Activated CD8-positive, alpha-beta memory T cell treated with anti-CD3 and anti-CD28 coated beads for 1 hour (primary cell): ENCODE measurements at places on chromosomes 3 and 15.
A peak's percentile ranks its signal among the peaks of the same experiment; 100 is the strongest.

GRCh38 chr3:50642382-50642781 lies 25.4 kb downstream of the MAPKAPK3 start:
- DNase-seq = no peak

- no peak for DNase-seq
Observed at GRCh38 chr3:28268989-28269388, 27.6 kb downstream of the CMC1 start.

DNA sequence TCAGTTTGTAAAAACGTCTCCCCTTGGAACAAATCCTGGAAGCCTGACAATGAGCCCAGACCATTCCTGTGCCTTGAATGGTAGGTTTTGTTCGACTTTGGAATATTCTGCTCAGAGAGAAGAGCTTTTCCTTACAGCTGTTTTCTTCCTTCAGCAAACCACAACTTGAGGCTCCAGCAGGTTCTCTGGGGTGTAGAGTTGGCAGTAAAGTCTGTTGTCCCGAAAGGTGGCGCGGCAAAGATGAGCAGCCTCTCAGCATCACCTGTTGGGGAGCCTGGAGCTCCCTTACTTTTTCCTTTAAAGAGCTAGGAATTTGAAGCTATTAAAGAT lies 65.4 kb downstream of the BOC start:
- no peak for DNase-seq

- DNase-seq = no peak
Observed at GRCh38 chr3:175620532-175620931, 761.4 kb downstream of the NAALADL2 start.

DNA sequence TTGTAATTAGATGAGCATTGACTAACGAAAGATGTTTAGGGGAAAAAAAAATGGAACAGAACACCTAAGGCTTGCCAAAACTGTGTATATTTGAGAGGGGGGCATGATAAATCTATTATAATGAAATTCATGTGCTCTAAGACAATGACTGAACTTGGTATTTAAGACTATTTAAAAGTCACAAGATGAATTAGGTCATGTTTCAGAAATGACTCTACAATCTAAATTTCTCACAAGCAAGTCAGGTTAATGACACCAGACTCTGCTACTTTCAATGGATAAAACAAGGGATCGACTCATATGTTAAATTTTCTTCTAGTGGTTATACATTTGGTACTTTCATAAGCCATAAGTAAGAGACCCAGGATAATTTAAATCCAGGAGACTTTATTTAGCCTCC lies 78.4 kb downstream of the DUT start:
- DNase-seq = no peak

GRCh38 chr3:100120012-100120411 lies 5.7 kb upstream of the FILIP1L start:
- DNase-seq = no peak

DNA sequence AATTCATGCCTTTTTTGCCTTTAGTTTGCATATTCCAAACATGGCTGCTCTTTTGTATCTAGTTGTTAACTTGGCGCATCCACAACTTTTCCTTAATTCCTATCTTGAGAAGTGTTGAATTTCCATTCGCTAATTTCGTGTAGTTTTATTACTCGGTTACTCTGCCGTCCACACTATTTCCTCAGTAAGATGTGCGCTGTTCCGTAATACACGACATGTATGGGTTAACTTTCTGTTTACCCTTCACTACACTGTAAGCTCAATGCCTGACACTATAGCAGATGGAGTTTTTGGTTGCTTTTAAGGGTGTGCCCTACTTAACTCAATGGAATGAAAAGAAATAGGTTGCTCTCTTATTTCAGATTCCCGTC lies 724 bp downstream of the RPSA start:
- DNase-seq = no peak

GRCh38 chr15:101371519-101371918 lies 76.5 kb upstream of the SNRPA1 start:
- DNase-seq = no peak

- no peak for DNase-seq
Observed at GRCh38 chr3:43649365-43649968, 27.7 kb upstream of the ANO10 start.

GRCh38 chr3:74709951-74710350 lies 95.5 kb upstream of the CNTN3 start:
- DNase-seq = no peak

- no peak for DNase-seq
Observed at GRCh38 chr3:13142552-13143380, 69.5 kb upstream of the IQSEC1 start.

GRCh38 chr3:152830245-152830644 lies 4.7 kb upstream of the P2RY1 start:
- DNase-seq = no peak

DNA sequence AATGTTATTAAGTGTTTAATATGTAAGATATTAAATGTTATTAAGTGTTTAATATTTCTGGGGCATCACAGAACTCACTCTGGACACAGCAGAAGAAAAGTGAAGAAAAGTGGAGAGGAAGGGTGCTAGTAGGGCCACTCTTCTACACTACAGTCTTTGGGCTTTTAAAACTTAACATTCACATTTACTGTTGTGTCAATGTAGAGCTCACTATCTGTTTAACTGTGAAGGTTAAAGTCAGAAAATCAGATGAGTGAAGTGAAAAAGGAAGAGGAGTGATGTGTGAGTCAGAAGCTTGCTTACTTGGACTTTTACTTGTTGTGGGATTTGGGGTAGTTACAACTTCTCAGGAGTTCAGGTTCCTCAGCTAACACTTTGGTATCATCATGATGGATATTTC lies 145.3 kb upstream of the DNAJC19 start:
- DNase-seq = no peak

DNA sequence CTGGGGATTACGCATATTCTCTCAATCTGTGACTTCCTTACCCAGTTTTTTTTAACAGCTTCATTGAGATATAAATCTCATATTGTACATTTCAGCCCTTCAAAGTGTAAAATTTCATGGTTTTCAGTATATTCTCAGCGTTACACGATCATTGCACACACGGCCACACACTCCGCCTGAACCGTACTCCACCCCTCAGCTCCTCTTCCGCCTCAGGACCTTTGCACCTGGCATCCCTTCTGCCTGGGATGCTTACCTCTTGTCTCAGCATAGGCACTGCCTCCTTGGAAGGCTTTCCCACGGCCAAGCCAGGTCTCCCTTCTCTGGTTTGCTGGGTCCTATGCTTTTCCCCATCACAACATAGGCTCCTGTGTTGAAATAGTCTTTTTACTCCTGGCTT lies 57.4 kb upstream of the NR2C2 start:
- no peak for DNase-seq

- DNase-seq = no peak
Observed at GRCh38 chr15:37246065-37246464, 145.7 kb upstream of the MEIS2 start.

- no peak for DNase-seq
Observed at GRCh38 chr15:63985221-63986184, 60.8 kb downstream of the DAPK2 start.

GRCh38 chr3:122681974-122682409 lies 1.4 kb downstream of the PARP14 start:
- DNase-seq = no peak

GRCh38 chr3:143280984-143281383 lies 161.4 kb downstream of the CHST2 start:
- no peak for DNase-seq

DNA sequence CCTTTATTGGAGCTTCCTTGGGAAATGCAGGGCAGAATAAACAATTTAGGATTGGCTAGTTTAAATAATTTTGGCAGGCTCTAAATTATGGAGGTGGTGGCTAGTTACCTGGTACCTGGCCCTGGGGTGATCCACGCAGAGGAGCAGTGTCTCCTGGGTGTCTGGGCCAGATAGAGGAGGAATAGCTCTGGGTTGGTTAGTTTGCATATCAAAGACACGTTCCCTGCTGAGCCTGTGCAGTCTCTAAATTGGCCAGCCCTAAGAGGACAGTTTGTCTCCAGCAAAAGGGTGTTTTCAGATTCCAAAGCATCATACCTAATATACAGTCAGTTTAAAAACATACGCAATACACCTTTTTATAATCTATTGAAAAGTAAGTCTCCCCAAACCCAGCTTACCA lies 333.3 kb upstream of the TPM1 start:
- no peak for DNase-seq

DNA sequence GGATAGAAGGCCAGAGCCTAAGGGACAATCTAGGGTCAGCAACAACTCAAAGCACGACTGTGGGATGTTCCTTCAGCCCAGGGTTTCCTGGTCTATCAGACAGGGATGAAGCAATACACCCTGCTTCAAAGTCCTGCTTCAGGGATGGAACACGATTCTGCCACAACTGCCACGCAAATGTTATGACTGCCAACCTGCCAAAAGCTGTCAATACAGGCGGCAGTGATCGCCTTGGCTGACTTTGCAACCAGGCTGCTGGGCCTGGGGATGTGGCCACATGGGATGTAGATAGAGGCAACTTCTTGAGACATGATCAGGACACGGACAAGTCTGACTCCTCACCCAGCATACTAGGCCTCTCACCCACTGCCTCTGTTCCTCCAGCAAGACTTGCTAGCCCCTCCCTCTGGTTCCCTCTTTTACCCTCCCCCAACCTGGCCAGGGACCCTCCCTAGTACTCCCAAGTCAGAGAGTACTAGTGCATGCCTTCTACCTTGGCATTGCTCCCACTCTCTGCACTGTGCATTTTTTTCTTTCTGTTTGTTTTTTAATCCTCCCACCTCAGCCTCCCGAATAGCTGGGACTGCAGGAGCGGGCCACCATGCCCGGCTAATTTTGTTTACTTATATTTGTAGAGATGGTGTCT lies 7.6 kb downstream of the CCDC12 start:
- DNase-seq = no peak

- no peak for DNase-seq
Observed at GRCh38 chr3:51982352-51982837, 940 bp upstream of the ACY1 start.

GRCh38 chr3:141465221-141465620 lies 21.6 kb upstream of the RASA2 start:
- DNase-seq = no peak

DNA sequence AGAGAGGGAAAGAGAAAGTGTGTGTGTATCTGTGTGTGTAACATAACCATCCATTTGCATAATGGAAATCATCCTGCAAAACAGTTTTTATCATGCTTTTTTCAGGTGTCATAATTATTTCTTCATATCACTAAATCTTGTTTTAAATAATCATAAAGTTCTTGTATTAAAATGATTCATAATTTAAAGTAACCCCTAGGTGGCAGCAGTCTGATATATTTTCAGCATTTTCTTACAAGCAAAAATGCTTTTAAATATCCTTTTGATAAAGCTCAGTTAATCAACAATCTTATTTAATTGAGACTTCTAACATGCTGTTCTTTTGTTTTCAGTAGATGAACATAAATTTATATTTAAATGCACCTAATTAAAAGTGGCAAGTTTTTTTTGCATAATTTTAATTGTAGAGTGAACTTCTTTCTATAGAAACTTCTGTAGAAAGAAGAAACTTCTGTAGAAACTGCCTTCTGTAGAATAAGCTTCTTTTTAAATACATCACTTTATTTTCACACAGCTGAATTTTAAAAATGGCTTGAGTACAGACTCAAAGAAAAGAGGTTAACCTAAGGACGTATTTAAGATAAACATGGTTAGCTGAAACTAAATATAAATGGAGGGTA lies 72.5 kb downstream of the OPA1 start:
- no peak for DNase-seq

DNA sequence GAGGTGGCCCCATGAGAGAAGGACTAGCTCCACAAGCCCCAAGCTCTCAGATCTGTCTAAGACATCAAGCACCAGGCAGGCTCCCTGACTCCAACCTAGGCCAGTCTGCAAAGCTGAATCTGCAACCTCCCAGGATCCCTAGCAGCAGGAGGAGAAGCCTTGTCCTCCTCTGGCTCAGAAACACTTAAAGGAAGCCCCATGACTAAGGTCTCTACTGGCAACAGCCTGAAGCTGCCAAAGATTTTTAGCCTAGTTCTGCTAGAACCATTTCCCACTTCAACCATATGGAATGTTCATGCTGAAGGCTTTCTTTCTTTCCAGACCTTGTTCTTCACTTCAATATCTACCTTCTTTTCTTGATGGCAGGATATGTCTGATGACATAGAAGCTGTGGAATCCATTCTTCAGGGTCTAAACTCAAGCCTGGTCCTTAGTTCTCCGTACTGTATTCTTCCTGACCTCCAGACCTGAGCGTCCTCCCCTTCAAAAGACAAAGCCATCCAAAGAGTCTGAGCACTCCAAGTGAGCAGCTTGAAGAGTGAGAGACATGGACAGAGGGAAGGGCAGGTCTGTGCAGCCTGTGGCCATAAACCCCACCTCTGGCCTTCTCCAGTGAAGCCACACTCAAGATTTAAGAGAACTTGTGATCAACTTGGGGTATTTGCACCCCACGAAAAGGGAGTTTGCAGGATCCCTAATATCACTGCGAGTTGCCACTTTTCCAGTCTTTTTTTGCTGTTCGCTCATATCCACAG lies 23.1 kb downstream of the SST start:
- no peak for DNase-seq

- DNase-seq = no peak
Observed at GRCh38 chr3:159775372-159775961, 213.2 kb upstream of the IL12A start.

DNA sequence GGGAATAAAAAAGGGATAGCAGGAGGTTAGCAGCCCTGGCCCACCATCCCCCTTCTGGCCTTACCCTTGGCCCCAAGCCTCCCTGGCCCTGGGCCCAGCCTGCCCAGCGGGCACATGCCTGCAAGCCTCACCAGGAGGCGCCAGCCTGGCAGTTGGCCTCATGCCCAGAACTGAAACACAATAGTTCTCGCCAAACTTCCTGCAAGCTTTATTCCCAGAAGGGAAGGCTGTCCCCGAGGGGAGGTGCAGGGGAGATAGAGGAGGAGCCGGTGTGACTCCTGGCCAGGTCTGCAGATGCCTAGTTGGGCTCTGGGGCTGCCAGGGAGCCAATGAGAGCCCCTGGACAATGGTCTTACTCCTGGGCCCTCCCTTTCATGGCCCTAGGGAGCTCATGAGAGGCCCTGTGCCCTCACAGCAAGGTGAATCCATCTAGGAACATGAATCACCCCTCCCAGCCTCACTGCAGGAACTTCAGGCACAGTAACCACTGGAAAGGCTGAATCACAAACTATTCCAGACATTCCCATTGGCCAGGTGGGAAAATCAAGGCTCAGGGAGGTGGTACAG lies 4.0 kb downstream of the CCDC33 start:
- DNase-seq = no peak

- no peak for DNase-seq
Observed at GRCh38 chr15:65087873-65088642, 11.5 kb downstream of the KBTBD13 start.

GRCh38 chr3:88509582-88509981 lies 359.8 kb downstream of the C3orf38 start:
- no peak for DNase-seq

DNA sequence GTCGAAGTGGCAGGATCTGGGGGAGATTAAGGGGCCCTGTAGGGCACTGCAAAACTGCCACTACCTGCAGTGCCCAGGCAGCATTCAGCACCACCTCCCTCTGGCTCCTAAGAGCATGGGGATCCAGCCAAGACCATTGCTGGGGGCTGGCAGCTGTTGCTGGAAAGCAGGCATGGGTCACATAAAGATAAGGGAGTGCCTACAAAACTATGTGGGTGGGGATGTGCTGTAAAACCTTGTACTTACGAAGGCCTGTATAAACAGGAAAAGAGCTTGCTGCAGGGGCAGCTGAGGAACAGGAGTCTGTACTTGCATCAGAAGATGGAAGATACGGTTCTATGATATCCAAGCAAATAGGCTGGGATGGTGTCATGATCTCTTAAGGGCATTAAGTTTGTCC lies 27.1 kb downstream of the IL20RB start:
- DNase-seq = no peak

- DNase-seq = peak; percentile 44
Observed at GRCh38 chr3:134308350-134308891, 57.8 kb upstream of the RYK start.

GRCh38 chr3:29552051-29552450 lies 271.2 kb downstream of the RBMS3 start:
- no peak for DNase-seq
